ENCODE measurements at places on chromosomes 1 and 21.

DNA sequence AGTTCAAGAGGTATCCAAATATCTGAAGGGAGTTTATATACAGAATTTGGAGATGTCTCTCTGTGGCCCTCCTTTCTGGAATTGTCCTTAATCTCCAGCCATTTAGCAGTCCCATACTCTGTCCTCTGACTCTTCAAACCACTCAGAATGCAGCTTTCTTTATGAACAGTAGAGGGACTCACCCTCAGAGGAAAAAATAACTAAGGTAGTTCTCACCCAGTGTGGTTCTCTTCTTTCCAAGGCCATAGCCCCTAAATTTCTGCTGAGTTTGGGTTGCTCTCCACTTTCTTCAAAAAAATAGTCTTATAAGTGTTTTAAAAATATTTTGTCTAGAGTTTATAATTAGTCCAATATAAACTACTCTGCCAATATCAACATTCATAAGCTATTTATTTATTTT is 369.7 kb downstream of the MATN1 start:
- no peak for DNase-seq

DNA sequence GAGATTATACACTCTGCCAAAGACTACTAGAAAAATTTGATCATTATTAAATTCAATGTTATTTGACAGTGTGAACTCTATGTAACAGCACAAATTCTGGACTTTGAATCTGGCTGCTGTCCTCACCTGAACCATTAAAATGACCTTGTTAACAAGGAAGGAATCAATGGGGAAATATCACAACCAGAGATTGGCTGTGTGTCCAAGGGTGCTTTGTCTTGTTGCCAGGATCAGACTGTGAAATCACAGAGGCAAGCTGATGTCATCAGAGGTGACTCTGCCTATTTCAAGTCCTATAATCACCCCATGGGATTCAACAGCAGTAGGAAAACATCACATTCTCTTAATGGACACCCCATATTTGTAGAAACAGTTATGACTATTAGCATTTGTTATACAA is 46.8 kb downstream of the ADAMTS5 start:
- DNase-seq = no peak

DNA sequence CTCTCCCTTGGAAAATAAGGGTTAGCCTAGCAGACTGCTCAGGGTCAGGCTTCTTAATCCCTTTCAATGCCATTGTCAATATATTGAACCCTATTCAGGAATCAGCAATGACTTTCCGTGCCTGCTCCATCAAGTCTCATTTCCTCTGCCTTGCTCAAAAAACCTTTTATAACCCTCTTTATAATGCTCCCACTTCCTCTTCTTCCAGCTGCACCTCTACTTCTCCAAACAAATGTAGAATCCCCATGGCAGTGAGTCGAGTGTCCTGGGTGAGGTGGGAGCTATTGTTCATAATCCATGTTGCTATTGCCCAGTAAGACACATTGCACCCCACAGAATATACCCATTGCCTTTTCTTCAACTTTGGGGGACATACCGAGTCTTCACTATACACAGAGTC is 58.6 kb downstream of the OLIG1 start:
- no peak for DNase-seq

DNA sequence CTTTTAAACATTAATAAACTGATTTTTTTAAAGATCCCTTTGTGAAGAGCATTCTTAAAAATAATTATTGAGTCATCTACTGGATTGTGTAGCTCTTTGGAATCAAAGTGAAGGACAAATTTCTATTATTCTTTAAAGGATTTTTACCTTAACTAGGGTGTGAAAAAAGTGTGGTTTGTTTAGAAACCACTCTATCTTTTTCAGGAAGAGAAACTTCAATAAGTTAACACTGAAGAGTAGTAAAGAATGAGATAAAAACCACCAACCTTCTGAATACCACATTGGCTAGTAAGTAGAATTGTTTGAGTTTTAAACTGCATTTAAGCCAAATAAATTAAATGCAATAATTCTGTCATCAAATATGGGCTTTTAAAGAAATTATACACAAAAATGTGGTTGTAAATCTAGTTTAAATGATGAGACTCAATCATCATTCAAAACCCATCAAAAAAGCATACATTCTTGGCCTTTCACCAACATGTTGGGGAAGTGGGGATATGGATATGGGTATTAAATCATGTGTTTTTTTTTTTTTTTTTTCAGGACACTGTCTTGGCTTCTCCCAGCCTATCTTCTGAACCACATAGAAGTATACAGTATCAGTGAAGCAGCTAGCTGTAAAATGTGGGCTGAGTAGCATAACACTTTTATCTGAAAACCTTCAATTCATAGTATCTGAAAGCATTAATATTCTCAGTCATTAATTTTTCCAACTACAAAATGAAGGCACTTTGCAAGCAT is 4.8 kb downstream of the S1PR1 start:
- peak; percentile 25 for DNase-seq

- DNase-seq = no peak
Observed at GRCh38 chr1:200081151-200081968, 53.9 kb downstream of the NR5A2 start.

GRCh38 chr21:41477641-41478318 is 30.2 kb downstream of the TMPRSS2 start:
- no peak for DNase-seq

- no peak for DNase-seq
Observed at GRCh38 chr1:47703156-47703825, 265.4 kb downstream of the FOXD2 start.

GRCh38 chr1:24443241-24443656 is 27.6 kb downstream of the NIPAL3 start:
- DNase-seq = no peak

- DNase-seq = peak; percentile 61
Observed at GRCh38 chr1:30765556-30766434, 8.2 kb upstream of the LAPTM5 start.

DNA sequence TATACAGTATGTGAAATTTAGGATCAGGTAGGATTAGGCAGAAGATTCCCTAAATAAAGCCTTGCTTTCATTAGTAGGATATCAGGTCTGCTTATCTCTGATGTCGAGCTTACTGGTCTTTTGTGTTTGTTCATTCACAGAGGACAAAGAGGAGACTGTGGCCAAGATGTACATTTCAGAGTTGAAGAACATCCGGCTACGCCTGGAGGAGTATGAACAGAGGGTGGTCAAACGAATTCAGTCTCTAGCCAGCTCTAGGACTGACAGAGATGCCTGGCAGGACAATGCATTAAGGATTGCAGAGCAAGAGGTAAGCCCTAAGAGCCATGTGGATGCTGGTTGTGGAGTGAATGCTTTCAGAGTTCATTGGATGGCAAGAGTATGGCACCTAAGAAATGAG is 106.2 kb downstream of the MACF1 start:
- DNase-seq = no peak

DNA sequence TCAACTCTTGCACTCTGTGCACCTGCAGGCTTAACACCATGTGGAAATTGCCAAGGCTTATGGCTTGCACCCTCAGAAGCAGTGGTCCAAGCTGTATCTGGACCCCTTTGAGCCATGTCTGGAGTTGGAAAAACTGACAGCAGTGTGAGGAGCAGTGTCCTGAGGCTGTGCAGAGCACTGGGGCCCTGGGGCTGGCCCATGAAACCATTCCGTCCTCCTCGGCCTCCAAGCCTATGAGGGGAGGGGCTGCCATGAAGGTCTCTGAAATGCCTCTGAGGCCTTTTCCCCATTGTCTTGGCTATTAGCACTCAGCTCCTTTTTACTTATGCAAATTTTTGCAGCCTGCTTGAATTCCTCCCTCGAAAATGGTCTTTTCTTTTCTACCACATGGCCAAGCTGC is 126.7 kb downstream of the DISC1 start:
- no peak for DNase-seq

DNA sequence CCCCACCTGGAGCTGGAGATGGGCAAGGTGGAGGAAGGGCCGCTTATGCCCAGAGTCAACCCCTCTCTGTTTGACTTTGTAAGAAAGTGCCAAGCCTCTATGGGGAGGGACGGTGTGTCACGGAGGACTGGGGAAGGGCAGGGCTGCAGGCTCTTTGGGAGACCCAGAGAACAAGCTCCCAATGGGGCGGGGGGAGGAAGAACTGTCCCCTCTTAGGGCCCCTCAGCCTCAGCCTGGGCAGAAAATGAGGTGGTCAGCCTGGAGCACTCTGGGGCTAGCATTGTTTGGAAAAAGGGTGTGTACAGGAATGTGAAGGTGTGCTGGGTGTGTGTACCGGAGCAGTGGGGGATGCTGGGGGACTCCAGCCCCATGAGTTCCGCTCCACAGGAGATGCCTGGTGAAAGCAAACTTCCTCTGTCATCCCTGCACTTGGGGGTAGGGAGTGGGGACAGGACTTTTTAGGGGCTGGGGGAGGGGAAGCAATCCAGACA is 1.2 kb upstream of the INAVA start:
- no peak for DNase-seq

DNA sequence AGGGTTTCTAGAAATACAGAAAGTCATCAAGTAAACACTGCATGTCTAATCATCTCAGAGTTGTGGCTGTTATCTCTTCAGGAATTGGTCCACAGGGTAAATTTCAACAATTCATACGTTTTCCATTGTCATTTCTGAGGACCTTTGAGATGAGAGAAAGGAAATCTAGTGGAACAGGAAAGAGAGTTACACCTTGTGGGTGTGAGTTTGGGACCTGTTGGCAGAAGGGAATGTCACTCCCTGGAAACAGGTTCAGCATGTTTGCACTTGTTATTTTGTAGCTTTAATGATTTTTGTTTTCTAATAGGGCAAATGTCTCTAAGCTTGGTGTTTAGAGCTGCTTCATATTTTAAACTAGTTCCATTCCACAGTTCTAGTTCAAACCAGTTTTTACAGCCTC is 5.6 kb downstream of the TMEM167B start:
- no peak for DNase-seq

GRCh38 chr1:206672844-206673758 is 11.6 kb upstream of the MAPKAPK2 start:
- peak; percentile 62 for DNase-seq

DNA sequence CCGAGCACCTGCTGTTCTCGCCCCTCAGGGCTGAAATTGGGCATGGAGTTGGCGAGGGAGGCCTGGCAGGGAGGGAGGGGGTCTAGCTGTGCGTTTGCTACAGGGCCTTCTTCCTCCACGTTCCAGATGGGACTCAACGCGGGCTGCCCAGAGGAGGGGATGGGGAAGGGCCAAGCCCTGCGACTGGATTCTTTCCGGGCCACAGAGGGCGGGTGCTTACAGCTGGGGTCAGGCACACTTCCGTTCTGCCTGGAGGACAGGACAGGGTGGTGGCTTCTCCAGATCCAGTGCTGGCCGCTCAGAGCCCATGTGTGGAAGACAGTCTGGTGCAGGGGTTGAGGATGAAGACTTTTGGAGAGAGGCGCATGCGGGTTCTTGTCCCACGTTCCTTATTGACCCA is 90.0 kb downstream of the EDEM3 start:
- DNase-seq = no peak

- no peak for DNase-seq
Observed at GRCh38 chr1:30818568-30819243, 61.1 kb upstream of the LAPTM5 start.

Data from GM13976 (cell line).